ENCODE measurements at places on chromosomes 11 and 22.

- DNase-seq, result peak; percentile 11
These were observed 23.4 kb downstream of the OVOL1 start for GRCh38 chr11:65810046-65810868.

GRCh38 chr11:119027561-119028345, 2.9 kb downstream of the SLC37A4 start:
- no peak for DNase-seq

DNA sequence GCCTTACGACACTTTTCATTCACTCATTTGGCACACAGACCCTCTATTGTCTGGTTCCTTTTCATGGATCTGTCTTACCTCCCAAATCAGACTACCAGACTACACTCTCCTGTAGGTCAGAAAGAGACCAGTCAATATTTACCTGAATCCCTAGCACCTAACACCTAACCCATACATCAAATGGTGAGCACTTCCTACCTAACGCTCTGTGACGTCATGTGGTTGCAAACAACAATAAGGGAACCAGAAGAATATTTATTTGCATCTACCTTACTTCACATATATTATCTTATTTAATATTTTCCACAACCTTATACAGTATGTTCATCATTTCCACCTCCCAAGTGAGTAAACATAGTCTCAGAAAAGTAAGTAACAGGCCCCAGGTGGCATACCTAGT, 323.4 kb downstream of the SOX6 start:
- no peak for DNase-seq

- DNase-seq, result peak; percentile 56
These were observed at the start of gene BRD1 for GRCh38 chr22:49827853-49828598. BRD1 (minus strand) TSS chr22:49827873; CDS start chr22:49824317, 3,556 bp downstream.

DNA sequence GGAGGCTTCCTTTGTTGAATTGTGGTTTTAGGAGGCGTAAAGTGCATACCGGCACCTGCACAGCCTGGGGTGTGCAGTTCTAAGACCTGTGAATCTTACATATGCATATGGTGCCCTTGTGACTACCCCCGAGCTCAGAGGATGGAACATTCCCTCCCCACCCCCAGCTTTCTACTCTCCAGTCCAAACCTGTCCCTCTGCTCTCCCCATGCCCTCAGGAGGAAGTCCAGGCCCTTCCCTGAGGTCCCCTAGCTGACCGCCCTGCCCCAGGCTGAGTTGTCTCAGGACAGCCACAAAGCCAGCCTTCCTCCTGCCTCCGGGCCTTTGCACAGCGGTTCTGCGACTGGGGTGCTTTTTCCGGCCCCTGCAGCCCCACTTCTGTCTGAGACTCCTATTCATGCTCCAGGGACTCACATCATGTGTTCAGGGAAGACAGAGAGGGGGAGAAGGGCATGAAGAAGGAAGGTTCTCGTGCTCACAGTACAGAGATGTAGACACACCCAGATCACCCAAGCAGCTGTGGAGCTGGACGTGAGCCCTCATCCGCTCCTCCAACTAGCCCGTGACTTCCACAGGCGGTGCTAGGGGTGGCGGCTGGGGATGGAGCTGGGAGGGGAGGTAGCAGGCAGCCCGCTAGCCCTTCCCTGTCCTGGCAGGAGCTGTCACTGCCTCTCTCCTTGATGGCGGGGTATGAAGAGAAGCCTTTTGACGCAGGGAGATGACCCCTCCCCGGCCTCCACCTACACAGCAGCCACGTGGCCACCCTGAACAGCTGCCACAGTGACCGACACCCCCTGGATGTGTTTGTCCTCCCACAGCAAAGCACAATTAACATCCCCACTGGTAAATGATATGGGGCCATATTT, 50.8 kb downstream of the FLRT1 start:
- no peak for DNase-seq

GRCh38 chr22:30872285-30873041, 96.1 kb downstream of the MORC2 start:
- no peak for DNase-seq

DNA sequence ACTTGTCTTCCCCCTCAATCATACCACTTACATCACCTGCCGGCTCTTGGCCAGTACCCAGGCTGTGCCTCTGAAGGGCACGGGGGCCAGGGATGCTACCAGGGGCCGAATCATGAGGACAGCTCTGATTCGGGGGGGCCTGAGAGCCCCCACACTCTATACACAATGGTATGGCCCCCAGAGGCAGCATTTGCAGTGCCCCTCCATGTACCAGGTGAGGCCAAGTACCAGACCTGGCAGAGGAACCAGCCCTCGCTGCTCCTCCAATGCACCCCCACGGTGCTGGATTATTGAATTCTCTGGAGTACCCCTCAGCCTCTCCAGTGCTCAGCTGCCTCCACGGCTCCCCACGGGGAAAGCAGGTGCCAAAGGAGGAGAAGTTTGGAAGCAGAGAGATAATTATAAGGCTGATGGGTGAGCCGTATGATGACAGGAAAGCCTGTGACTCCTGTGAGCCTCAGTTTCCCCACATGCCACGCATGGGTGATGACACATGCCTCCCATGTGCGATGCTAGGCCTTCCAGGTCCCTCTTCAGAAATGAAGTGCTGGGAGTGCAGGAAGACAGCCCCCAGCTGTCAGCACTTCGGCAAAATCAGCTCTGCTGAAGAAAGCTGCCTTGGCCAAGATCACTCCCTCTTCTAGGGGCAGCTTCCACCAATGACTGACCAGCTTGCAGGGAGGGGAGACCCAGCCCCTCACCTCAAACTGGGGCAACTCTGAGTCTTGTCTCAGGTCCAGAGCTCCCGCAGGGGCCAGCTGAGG, 69.9 kb downstream of the THAP12 start:
- DNase-seq, result no peak

DNA sequence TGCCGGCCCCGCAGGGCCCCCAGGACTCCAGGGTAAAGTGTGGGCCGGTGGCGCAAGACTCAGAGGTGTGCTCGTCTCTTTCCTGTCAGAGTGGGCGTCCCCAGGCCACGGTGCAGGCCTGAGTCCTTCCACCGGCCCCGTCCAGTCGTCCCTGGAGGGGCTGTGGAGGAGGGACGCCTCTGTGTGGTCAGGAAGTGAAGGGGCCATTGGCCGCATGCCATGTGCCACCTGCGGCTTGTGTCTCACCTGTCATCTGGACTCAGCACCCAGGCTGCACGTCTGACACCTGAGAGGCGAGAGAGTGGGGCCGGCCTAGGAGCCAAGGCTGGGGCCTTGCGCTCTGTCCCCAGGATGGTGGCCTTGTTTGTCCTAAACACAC, 25.2 kb downstream of the MUC6 start:
- no peak for DNase-seq

DNA sequence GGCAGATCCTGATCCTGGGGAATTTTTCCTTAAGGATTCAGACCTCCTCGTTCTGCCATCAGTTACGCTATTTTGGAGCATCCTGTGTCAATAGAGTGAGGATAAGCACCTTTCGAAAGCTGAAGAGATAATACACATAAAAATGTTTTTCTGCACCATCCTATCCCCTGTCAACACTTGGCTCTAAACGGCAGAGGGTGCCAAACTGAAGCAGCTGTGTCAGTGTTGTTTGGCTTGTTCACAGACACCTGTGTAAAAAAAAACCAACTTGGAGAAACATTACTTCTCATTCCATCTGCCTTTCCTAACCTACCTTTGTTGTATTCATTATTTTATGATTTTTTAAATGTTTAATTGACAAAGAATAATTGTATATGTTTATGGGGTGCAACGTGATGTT, 417.0 kb upstream of the DDI1 start:
- DNase-seq, result no peak

- no peak for DNase-seq
These were observed 19.2 kb upstream of the PLET1 start for GRCh38 chr11:112279901-112280267.

DNA sequence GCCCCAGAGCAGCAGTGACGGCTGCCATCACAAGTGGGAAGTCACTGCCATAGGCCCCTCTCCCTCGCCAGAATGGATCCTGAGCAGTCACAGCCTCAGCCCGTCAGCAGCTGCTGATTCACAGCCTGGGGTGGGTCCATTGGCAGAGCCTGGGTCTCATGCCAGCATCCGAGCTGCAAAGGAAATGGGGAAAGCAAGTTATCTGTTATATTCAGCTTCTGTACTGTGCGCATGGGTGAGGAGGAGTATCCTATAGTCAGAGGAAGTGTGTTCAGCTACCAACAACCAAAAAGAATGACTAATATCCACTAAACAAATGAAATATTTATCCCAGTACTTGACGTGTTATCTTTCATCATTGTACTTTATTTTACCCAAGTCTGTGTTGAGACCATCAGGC, 119.7 kb downstream of the RCN1 start:
- peak; percentile 88 for DNase-seq

DNA sequence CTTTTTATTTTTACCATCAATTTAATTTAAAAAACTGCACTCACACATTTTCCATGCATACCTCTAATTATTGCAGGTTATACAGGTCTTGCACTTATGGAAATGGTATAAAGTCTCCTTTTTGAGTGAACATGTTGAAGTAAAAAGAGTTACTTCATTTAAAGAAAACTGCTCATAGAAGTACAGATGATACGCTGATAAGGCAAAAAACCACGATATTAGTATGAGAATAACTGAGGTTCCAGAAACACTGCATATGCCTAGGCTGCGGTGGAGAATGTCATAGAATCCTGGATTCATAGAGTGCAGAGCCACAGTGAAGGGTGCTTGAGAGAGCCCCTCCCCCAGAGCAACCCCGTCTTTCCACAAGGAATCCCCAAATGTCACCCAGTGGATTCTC, 175.8 kb downstream of the BCR start:
- DNase-seq, result no peak

- DNase-seq, result peak; percentile 92
These were observed 36.0 kb upstream of the LDLRAD3 start for GRCh38 chr11:35907648-35908431.

GRCh38 chr11:9038541-9038940, 34.7 kb upstream of the NRIP3 start:
- no peak for DNase-seq

DNA sequence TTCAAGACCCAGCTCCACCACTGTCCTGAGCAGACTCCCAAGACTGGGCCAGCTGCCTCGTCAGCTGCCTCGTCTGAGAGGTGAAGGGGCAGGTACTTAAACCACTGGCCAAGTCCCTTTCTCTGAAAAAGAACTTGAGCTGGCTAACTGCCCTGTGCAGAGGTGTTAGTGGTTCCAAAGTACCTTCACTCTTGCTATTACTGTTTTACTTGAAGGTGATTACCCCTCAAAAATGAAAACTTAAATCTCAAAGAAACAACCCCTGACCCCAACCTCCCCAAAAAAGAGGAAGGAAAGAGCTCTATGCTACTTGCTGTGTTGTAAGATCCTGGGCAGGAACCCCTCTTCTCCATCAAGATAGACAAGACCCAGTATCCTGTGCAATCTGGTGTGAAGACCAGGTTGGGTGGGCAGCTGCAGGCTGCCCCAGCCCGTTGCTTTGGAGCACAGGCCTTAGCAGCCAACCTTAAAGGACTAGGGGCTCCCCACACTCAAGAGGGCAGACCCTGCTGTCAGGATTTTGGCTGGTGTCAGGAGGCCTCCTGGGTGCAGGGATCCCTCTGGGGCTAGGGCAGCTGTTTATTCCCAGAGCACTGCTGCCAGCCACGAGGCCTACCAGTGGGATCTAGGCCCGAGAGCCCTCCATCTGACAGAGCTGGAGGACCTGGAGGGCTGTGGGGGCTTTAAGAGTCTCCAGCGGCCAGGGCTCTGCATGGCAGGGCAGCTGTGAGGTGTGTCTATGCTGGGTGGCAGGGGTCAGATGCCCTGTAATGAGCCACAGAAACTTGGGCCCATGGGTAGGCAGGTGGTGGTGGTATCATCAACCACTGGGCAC, 13.0 kb downstream of the GUCD1 start:
- no peak for DNase-seq

GRCh38 chr22:48613566-48614200, 1214.0 kb downstream of the BRD1 start:
- no peak for DNase-seq

GRCh38 chr11:107648242-107648641, 57.3 kb downstream of the ELMOD1 start:
- DNase-seq, result no peak

GRCh38 chr11:74681686-74682651, 49.3 kb downstream of the CHRDL2 start:
- DNase-seq, result no peak

- DNase-seq, result peak; percentile 19
These were observed 33.9 kb downstream of the RAB39A start for GRCh38 chr11:107962181-107962580.

- no peak for DNase-seq
These were observed 90.5 kb downstream of the GALNT18 start for GRCh38 chr11:11531131-11531908.

DNA sequence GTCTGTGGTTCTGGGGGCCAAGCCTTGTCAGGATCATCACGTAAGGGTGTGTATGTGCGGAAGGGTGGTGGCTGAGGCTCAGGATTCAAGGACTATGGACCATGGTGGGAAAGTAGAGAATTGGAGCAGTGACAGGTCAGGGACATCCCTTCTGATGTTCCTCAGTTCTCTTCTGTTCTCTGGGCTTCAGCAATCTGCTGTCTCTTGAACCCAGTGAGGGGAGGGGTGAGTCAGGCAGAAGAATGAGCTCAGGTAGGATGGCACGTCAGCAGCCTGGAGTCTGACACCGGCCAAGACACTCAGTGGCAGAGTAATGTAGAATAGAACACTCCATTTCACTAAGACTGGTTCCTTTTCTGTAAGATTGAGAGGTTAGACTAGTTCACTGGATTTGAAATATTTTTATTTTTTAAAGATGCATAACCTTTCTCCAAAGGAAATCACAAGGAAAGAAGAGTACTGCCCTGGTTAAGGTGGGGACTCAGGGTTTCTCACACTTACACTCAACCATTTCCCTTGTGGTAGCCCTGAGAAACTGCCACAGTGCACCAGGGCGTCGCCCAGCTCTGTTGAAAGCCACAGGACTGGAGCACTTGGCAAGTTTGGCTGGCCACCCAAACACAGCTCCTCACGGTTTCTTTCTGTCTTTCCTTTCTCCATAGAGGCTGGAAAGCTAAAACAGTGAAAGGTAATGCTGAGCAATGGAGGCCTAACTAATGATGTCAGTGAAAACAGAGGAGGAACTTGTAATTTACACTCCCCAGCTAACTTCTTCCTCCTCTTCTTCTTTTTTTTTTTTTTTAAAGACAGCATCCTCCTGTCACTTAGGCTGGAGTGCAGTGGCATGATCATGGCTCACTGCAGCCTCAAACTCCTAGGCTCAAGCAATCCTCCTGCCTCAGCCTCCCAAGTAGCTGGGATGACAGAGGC, 23.1 kb upstream of the MICAL2 start:
- DNase-seq, result peak; percentile 16

DNA sequence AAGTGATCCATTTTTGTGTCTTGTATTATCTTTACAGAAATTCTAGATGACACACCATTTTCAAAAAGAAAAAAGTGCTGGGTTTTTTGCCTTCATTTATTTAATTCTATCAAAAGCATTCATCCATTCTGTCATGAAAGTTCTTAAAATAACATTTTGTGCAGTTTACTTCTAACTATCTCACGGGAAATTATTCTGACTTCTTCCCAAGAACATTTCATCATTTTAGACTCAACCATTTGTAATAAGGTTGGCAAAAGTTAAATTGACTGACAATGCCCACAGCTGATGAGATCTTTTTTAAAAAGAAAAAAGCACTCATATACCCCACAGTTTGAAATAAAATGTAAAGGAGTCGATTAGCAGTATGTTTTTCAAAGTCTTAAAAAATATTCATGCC, 68.5 kb downstream of the SBF2 start:
- DNase-seq, result no peak

GRCh38 chr11:28963187-28963586, 855.0 kb downstream of the METTL15 start:
- peak; percentile 90 for DNase-seq

- no peak for DNase-seq
These were observed 45.0 kb downstream of the DLG2 start for GRCh38 chr11:85582111-85582510.

GRCh38 chr11:35367491-35367890, 51.9 kb downstream of the SLC1A2 start:
- DNase-seq, result peak; percentile 89
